ENCODE measurements at places on chromosomes 6 and 20.

DNA sequence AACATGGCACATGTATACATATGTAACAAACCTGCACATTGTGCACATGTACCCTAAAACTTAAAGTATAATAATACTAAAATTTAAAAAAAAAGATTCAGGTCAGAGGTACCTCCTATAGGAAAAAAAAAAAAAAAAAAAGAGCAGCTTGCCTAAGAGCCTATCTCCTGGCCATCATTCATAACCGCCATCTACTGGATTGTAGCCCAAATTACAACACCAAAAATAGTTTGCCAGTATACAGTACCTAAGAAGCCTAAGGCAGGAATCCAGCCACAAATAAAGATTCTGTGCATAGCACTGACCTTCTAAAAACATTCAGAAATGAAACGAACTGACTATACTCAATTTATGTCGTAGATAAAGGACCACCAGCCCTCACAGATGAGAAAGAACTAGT is 438.4 kb upstream of the ADGRB3 start:
- DNase-seq: no peak

DNA sequence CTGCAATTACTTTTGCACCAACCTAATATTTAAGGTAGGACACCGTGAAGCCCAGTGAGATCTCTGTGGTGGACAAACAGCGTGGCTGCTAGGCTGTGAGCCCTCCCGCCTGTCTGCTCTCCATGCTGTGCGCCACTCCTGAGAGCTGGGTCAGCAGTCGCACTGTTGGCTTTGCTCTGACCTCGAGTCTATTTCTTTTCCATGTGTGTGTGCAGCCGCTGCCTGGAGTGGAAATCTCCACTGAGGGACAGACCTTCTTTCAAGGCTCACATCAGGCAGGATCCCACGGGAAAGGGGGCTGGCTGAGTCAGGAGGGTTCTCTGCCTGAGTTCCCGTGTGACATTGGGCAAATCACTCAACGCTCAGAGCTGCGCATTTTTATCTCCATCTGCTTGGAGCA is 27.1 kb downstream of the RIPOR3 start:
- no peak for DNase-seq

DNA sequence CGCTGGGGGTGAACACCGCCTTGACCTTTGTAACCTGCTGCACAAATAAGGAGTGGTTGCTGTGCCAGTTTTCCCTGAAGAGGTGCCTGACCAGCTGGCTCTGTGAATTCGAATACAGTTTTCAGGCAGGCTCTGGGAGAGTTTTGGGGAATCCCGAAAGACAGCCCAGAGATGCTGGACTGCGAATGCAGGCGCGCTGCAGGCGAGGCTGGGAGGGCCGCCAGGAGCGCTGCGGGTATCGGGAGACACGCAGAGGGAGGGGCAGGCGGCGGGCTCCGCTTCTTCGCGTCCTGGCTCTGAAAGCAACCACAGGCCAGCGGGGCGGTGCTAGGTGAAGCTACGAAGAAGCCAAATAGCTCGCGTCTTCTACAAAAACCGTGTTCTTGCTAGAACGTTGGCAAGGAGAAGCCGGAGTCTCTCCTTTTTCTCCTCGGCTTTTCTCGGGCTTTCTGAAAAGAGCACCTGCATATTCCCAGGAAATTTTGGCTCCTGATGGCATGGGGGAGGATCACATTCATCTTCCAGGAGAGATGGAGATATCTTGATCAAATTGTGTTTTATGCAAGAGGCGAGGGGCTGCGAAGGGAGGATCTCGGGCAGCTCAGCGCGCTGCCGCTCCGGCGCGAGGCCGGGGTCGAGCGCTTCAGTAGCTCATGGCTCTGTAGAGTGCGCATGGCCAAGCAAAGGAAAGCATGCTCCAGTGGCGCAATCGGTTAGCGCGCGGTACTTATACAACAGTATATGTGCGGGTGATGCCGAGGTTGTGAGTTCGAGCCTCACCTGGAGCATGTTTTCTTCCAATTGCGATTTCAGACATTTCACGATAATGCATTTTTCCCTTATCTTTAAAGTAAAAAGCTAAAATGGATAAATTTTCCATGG is 158.1 kb upstream of the ZNF184 start:
- no peak for DNase-seq

DNA sequence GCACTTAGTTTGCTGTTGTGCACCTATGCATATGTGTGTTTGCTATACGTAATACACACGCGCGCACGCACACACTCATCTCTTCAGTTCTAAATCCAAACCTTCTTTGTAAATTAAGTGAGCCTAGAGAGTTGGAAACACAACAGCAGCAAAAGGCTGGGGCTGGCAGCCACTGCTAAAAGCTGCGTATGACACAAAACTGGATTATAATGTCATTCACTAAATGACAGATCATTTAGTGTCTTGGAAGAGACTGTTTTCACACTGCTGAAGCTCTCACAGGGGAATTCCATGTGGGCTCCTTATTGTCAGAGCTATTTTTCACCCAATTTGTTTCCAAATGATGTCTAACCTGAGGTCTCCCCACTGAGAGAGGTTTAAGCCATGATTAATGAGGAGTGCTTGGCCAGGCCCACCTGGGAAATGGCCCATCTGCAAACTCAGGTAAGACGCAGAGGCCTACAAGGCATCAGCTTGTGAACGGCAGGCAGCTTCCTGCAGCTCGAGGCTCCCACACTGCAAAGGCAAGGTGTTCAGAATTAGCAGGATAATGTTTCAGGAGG is 94.2 kb downstream of the OLIG3 start:
- no peak for DNase-seq

GRCh38 chr6:71933881-71934280 is 47.5 kb downstream of the RIMS1 start:
- no peak for DNase-seq

GRCh38 chr6:131167773-131168172 is 32.5 kb downstream of the AKAP7 start:
- DNase-seq: no peak

DNA sequence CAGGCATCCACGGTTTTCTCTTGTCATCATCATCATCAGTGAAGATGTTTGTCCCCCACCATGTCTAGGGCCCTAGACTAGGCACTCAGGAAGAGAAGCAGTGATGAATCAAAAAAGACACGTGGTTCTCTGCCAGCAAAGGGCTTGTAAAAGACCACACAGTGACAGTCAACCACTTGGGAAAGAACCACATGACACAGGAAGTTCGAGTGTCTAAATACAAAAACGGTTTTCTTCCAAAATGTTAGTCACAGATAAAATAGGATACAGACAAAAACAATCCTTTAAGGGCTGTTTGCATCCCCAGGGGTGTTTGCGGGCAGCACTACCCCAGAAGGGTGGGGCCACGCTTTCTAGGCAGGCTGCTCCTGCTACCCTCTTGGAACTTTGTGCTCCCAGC is 356.8 kb upstream of the AGPAT4 start:
- DNase-seq: peak; percentile 34

- no peak for DNase-seq
Measured at GRCh38 chr20:62735331-62735821, 26.7 kb downstream of the NTSR1 start.

DNA sequence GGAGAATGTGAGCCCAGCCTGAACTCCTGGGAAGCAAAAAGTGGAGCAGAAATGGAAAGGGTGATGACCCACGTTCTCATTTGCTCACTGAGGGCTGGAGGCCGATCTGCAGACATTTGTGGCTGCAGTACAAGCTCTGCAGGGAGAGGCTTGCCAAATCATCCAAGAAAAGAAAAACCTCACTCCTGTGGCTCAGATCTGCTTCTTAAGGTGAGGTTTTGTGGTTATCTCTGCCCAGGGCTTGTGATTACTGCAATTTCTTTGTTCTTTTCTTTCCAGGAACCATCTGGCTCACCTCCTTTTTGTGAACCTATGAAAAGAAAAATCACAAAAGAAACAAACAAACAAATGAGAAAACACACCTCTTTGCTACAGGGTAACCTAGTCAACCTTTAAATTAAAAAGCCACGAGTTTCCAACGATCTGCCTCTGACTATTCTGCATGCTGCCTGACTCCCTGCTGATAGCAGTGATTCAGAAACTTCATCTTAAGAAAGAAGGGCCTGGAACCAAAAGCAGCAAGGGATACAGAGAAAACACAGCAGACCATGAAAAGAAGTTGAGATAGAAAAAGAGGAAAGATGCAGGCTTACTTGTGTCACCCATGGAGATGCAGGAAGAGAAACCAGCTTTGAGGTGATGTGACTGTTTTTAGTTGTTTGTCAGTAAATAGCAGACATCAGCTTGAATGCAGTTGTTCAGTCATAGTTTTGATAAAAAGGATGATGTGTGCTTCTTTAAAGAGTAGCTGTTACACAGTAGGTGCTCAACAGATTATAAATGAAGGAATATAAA is 165.1 kb downstream of the LMBRD1 start:
- no peak for DNase-seq

DNA sequence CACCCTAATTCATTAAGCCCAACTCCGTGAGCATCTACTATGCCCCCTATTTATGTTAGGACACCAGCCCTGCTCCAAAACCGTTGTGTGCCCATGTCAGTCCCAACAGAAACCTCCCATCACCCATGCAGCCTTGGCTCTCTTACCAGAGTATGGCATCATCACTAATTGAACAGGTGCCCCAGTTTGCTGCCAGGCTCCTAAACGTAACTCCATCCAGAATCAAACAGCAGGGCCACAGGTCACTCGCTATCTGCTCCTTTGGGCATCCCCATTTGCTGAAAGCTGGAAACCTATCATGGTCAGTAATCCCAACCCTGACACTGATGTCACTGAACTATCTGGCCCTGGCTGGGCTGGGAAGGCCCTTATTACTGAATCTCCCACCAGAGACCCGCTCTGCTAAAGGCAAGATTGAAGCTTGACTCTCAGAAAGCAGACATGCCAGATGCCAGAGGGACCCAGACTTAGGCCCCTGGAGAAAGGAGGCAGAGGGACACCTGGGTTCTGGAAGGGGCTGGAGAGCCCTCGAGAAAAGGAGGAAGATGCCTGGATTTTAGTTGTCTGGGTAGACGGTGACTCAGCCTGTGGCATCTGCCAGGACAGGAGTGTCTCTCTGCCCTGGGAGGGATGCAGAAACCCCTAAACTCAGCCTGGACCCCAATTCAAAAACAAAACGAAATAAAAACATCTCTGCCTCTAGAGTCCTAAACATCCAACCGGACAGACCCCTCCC is 14.0 kb downstream of the MUCL3 start:
- no peak for DNase-seq

GRCh38 chr20:49561256-49561655 is 6.7 kb downstream of the PTGIS start:
- no peak for DNase-seq

- peak; percentile 31 for DNase-seq
Measured at GRCh38 chr20:44092551-44093248, 94.3 kb downstream of the JPH2 start.

GRCh38 chr20:4820806-4821518 is 99.3 kb downstream of the PRND start:
- peak; percentile 89 for DNase-seq
